HT1080 (cell line): ENCODE measurements at places on chromosomes 6 and 20. TPM values are rescaled to one million over a fixed set of nuclear protein-coding genes. Genes with fewer than 3 reads are reported as not detected.

DNA sequence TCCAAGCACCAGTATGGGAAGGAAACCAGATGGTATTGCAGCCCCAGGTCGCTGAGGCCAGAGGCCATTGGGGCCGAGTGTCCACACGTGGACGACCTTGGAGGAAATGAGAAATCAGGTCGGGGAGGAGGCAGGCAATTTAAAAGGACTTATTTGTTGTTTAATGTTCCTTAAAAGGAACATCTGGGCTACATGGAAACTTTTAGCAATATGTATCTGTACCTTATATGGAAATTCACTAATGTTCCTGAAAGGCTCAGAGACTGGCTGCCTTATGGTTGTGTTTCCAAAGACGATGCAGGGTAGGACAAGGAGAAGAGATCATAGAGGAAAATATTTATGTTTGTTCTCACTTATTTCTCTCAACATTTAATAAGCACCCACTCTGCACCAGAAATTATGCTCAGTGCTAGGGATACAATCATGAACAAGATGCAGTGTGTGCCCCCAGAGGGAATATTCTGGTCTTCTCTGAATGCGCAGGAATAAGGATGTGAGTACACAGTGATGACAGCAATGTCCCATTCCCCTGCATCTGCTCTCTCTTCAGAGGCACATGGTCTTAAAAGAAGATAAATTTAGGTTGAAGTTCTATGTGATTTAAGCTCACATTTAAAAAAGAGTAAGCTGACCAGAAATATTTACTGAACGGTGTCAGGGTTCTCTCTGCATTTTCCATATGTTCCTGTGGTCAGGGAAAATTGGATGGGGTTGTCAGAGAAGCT is 3.4 kb downstream of the BNIP5 start:
- DNase-seq: no peak

DNA sequence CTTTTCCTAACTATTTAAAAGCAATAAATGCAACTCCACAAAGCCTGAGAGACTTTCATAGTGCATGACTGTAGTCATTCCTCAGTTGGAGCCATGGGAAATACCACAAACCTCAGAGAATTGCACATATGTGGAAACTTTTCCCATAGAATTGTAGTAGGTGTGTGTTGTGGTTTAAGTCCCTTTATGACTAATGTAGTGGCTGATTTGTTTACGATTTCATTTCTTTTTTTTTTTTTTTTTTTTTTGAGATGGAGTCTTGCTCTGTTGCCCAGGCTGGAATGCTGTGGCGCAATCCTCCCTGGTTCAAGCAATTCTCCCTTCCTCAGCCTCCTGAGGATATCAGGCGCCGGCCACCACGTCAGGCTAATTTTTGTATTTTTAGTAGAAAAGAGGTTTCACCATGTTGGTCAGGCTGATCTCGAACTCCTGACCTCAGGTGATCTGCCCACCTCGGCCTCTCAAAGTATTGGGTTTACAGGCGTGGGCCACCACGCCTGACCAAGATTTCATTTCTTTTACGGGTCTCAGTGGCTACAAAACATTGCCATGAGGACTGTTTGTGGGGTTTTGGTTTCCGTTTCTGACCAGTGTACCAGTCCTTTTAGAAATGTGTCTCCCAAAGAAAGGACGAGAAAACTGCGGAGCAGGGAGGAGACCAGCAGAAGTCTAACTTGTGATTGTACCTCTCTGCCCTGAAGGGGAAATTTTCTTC is 212.1 kb upstream of the MARCKS start:
- peak; percentile 92 for DNase-seq

MATN4 gene
- 0.10 TPM in 1 of 2 replicates, not detected in the other for total RNA-seq

- no peak for DNase-seq
These were observed 9.5 kb downstream of the TMEM242 start for GRCh38 chr6:157313531-157314467.

GRCh38 chr6:44201200-44201599 is 15.5 kb upstream of the MYMX start:
- no peak for DNase-seq

DNA sequence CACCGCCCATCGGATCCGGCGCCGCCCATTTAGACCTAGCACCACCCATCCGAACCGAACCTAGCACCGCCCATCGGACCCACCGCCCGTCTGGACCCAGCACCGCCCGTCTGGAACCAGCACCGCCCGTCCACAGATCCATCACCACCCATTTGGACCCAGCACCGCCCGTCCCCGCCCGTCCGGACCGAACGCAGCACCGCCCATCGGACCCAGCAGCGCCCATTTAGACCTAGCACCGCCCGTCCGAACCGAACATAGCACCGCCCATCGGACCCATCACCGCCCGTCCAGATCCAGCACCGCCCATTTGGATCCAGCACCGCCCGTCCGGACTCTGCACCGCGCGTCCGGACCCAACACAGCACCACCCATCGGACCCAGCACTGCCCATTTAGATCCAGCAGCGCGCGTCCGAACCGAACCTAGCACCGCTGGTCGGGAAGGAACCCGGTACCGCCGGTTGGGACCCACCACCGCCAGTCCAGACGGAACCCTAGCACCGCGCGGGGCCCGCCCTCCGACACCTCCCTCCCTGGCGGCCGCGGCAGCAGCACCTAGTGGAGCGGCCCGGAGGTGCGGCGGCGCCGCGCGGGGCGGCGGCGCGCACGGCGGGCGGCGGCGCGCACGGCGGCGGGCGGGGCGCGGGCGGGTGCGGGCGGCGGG is 348 bp upstream of the AFDN start:
- peak; percentile 13 for DNase-seq

- DNase-seq: no peak
These were observed 181.1 kb upstream of the SUPT3H start for GRCh38 chr6:45558858-45559257.

PPP1R16B gene
- 0.03 and 0.05 TPM in 2 replicates for total RNA-seq

DNA sequence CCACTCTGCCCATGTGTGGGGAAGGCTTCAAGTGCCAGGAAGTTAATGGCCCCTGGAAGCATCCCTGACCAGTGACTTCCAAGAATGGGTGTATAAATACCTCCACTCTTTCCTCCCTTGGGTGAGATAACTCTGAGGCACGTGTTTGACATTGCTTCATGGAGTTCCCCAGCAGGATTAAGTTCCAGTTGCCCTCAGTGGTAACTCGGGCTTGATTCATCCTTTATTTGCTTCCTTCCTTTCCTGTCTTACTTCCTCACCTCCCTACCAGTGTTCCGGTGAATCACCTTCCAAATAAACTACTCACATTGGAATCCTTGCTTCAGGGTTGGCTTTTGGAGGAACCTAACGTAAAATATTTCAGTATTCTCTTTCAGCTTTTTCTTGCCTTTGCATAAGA is 84.6 kb upstream of the JAG1 start:
- peak; percentile 96 for DNase-seq

DNA sequence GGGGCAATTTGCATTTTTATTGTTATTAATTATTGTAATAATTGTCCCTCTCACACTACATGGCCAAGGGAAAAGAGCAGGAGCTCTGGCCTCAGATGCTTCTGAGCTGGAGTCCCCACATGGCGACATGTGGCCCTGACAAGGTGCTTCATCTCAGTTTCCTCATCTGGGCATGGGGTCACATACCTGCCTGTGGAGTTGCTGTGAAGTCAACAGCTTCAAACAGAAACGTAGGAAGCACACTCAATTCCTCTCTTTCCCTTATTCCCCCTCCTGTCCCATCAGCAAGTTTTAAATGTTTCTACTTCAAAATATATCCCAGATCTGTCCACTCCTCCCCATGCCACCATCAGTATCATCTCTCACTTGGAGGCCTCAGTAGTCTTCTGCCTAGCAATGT is 8.7 kb downstream of the CPNE5 start:
- no peak for DNase-seq

GRCh38 chr6:79789896-79790295 is 157.5 kb downstream of the ELOVL4 start:
- DNase-seq: no peak

GRCh38 chr6:118771253-118771652 is 119.9 kb upstream of the CEP85L start:
- DNase-seq: no peak

DNA sequence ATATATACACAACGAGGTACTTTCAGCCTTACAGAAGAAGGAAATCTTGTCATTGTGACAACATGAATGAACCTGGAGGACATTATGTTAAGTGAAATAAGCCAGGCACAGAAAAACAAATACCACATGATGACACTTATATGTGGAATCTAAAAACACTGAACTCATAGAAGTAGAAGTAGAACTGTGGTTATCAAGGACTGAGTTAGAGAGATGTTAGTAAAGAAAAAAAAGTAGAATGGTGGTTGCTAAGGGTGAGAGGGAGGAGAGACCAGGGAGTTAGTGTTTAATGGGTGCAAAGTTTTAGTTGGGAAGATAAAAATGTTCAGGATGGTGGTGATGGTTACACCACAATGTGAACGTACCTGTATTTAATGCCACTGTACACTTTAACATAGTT is 4.8 kb upstream of the STX11 start:
- DNase-seq: peak; percentile 6

- no peak for DNase-seq
These were observed 618.9 kb downstream of the BCKDHB start for GRCh38 chr6:80725156-80725930.

GRCh38 chr6:11972806-11973205 is 39.3 kb upstream of the HIVEP1 start:
- DNase-seq: no peak

DNA sequence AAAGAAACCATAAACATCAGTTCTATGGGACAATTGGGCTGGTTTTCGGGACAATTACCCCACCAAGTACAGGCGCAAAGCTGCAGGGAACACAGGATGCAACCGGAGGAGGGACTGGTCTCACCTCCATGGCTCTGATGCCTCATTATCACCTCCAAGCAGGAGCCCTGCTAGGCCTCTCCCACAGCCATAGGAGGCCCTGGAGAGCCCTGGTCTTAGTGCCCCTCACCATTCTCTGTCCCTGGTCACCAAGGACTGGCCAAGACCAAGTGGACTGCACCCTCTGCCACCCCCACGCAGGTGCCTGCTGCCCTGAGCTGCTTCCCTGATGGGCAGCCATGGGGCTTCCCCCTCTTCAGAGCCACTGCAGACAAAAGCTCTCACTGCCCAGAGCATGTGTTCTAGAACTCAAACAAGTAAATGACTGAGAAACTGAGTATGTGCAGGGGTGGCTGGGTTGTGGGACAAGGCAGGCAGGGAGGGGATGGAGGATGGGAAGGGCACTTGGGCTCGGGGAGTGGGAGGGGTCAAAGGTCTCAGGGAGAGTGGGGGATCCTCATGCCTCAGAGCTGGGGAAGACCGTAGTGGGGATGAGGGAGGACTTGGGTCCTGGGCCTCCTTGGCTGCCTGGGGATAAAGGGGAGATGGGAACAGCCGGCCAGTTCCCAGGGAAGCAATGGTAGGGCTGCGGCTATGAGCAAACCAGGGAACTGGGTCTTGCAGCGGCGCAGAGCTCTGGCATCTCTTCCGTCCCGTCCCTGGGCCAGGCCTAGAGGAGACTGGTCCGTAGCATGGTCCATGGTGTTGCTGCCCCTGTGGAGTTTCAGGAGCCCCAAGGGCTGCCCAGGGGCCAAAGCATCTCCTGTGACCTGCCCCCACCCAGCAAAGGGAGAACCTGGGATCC is 435.1 kb downstream of the PREX1 start:
- DNase-seq: no peak

KCNG1 gene
- 56.9 and 65.0 TPM in 2 replicates for total RNA-seq

RNF182 gene
- total RNA-seq: 6.3 and 8.2 TPM in 2 replicates

- peak; percentile 56 for DNase-seq
These were observed 980 bp downstream of the MBOAT1 start for GRCh38 chr6:20211037-20211940.

GRCh38 chr20:62286493-62287064 is 16.2 kb upstream of the ADRM1 start:
- no peak for DNase-seq

DNA sequence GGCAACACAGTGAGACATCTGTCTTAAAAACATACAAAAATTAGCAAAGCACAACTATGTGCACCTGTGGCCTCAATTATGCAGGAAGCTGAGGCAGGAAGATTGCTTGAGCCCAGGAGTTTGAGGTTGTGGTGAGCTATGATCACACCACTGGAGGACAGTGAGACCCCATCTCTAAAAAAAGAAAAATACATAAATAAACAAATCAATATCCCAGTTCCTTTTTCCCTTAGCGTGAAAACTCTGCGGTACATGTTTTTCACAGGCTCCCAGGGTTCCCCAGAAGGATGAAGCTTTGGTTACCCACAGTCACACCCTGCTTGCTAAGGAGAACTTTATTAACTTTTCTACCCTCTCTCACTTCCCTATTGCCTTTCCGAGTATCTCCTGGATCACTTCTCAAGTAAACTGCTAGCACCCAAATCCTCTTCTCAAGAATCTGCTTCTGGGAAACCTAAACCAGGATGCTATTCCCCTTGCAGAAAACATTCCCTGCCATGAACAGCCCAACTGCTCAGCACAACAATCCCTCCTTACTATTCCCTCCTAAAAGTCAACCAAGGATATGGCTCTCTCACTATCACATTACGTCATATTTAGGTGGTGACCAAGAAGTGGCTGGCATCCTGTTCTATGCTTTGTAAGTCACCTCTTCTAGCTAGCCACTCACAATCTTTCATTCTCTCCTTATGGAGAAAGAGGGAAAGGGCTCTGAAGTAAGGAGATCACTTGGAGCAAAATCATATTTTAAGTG is 122.4 kb downstream of the IPCEF1 start:
- no peak for DNase-seq

RXRB gene
- 30.7 and 32.5 TPM in 2 replicates for total RNA-seq

DNA sequence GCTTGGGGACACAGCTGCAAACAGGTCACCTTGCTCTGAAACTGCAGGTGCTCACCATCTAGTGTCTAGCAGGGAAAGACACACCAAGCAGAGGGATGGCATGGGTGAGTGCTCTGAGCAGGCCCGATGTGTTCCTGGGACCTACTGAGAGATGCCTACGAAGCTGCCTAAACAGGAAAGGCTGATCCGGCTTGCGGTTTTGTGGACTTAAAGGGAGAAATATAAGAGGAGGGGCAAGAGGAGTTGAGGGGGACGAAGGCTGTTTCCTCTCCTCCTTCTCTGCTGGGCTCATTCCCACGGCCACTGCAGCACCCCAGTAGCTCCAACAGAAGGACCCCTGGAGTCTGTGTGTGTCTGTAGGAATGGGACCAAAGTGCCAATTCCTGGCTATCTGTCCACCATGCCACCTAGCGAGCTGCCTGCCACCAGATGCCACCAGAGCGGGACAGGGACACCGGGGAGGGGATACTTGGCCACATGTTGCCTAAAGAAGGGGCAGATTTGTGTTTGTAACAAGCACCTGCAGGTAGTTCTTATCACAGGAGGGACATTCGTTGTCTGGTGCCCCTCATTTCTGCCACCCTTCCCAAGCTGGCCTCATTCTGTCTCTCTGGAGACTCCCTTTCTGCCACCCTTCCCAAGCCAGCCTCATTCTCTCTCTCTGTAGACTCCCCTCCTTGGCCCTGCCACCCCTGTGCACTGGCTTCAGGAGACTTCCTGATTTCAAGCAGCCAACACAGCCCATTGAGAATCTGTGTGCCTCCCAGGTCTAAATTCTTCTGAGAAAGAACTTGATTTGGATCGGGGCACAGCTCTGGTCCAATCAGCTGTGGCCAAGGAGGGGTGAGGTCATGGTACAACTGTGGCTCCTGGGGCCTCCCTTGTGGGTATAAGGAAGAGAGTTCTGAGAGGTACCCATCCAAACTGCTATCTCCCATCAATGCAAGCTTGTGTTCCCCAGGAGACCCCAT is 221.8 kb downstream of the ANKRD60 start:
- DNase-seq: peak; percentile 49

RAET1G gene
- total RNA-seq: 1.6 and 2.4 TPM in 2 replicates

- DNase-seq: no peak
These were observed 3.6 kb downstream of the SHLD1 start for GRCh38 chr20:5753814-5754213.

GRCh38 chr6:16704401-16705045 is 56.7 kb downstream of the ATXN1 start:
- DNase-seq: peak; percentile 77
